H9 (cell line): ENCODE measurements at places on chromosomes 7 and 10.

DNA sequence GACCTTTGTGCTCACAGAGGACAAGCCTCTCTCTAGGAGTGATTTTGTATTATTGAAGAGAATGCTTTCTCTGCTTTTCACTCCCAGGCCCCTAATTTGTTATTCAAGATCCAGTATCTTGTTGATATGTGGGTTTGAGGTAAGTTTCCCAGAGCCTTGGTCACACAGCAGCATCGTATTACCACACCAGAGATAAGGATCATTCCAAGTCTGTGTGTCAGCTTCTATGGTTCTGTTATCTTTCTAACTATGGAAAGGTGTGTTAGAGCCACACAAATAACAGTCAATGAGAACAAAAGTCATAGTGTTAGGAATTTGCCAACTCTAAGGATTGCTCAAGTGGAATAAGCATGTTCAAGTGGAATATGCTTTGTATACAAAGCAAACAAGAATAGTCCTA, 1208.3 kb downstream of the GATA3 start:
- DNase-seq: no peak

DNA sequence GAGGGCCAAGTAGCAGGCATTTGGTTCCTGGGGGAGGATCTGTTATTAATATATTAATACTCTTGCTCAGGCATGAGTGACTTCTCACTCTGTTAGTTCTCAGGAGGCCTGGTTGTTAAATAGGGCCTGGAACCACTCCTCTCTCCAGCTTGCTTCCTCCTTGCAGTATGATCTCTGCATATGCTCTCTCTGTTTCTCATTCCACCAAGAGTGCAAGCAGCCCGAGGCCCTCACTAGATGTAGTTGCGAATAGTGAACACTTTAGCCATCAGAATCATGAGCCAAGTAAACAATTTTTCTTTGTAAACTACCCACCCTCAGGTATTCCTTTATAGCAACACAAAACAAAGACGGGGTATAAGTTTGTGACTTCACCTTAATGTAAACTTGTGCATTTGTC, 784.3 kb downstream of the DNAJB9 start:
- no peak for DNase-seq

- no peak for DNase-seq
Measured at GRCh38 chr7:143288836-143289235, 685 bp downstream of the CASP2 start.

DNA sequence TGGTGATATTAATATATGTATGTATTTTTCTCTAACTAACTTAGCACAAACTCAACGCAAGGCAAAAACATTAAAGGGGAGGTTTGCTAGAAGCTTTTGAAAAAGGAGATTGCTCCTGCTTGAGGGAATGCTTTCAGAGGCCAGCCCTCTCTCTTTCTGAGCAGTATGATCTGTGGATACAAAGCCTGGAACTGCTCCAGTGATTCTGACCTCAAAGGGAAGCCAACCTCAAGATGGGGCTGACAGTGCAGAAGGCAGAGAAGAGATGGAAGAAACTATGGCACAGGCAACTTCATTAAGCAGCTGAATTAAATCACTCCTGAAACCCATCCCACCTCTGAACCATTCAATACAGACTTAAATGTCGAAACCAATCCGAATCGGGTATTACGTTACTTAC, 102.4 kb downstream of the USP6NL start:
- no peak for DNase-seq

- no peak for DNase-seq
Measured at GRCh38 chr7:77765481-77765880, 32.8 kb downstream of the TMEM60 start.

GRCh38 chr7:4714767-4715409, 32.8 kb downstream of the FOXK1 start:
- DNase-seq: no peak

GRCh38 chr7:113281223-113281622, 162.9 kb upstream of the SMIM30 start:
- DNase-seq: no peak

DNA sequence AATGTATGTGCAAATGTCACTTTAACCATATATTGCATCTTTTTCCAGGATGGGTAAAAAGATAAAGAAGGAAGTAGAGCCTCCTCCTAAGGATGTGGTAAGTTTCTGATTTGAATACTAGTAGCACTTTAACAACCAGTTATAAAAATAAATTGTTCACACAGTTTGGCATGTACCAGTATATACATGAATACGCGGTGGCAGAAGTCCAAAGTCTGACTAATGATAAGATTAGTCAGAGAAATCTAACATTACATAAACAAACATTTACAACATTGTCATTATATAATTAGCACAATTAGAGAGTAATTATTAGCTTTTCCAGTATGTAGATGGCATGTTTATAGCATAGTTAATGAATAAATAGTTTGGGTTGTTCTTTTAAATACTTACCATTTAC, 4.1 kb downstream of the ARMC3 start:
- no peak for DNase-seq

- DNase-seq: no peak
Measured at GRCh38 chr10:33833566-33833965, 499.1 kb upstream of the NRP1 start.

- DNase-seq: no peak
Measured at GRCh38 chr10:120400601-120401000, 56.4 kb upstream of the PLPP4 start.

- DNase-seq: no peak
Measured at GRCh38 chr10:34145715-34146114, 669.4 kb downstream of the PARD3 start.

DNA sequence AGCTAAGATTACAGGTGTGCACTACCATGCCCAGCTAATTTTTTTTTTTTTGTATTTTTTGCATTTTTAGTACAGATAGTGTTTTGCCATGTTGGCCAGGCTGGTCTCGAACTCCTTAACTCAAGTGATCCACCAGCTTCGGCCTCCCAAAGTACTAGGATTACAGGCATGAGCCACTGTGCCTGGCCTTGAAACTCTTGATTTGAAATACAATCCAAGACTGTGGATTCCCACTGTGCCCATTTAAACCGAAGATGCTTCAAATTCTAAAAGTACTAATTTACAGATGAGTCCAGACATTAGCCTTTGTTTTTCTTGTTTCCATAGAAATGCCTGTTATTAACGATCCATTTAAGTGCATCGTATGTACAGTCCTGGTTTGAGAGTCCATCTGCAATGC, 130.9 kb downstream of the CACNA2D1 start:
- peak; percentile 37 for DNase-seq

GRCh38 chr10:48667960-48668590, 16.6 kb upstream of the WDFY4 start:
- no peak for DNase-seq

DNA sequence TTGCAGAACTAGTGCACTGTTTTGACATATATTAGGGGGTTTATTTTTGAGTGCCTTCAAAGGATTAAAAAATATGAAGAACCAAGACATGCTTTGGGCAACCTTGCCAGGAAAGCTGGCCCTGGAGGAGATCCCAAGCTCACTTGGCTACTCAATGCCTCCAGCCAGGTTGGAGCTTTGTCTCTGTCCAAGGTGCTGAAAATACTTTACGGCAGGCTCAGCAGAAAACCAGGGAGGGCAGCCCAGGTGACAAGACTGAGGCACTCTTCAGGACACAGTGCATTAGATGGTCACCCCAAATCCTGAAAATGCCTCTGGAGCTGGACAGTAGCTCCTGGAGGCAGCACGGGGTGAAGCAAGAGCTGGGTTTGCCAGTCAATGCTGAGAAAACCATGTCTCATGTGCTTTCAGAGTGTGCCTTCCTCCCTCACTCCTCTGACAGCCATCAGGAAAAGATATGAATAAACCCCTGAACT, 5.8 kb upstream of the KCNH2 start:
- peak; percentile 71 for DNase-seq

DNA sequence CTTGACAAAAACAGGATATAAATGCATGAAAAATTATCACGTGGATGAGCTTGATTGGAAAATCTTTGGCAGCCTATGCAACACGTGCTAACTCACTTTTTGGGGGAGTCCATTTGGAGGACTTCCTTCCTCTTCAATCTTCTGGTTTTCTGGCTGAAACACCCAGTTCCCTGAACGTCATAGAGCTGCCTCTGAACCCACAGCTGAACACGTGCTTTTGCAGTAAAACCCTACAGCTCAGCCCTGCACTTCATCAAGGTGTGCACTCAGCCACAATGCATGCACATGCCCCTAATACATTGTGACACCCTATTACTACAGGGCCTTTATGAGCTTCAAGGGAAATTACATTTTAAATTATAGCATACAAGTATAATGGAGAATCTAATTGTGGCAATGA, 808.7 kb upstream of the AUTS2 start:
- DNase-seq: no peak

DNA sequence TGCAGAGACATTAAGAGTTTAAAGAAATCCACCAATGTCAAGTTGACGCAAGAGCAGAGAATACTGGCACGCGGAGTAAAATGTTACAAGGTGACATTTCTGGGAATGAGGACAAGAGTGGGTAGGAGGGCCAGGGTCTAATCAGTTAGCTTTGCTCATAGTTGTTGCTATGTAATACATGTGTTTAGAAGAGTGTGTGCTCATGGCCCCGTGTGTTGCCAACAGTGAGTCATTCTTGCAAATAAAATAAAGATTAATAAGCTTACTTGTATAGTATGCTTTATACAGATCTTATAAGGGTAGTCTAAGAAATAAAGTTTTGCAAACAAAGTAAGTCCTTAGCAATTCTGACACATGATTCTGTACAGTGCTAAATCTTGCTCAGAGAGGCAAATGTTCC, 64.5 kb downstream of the DNMBP start:
- no peak for DNase-seq

DNA sequence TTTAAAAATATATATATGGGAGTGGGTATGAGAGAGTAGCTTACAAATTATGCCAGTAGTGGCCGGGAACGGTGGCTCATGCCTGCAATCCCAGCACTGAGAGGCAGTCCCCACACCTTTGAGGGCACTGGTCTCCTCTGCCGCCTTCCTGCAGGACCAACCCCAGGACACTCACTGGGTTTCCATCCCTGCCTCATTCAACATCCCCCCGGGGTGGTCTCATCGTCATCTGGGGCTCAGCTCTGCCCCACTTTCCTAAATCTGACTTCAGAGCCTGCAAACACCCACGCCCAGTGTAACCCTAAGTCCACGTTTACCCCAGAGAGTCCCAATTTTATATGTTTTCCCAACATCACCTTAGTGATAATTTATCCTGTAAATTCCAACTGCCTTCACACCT, 96.5 kb downstream of the DIP2C start:
- DNase-seq: no peak

DNA sequence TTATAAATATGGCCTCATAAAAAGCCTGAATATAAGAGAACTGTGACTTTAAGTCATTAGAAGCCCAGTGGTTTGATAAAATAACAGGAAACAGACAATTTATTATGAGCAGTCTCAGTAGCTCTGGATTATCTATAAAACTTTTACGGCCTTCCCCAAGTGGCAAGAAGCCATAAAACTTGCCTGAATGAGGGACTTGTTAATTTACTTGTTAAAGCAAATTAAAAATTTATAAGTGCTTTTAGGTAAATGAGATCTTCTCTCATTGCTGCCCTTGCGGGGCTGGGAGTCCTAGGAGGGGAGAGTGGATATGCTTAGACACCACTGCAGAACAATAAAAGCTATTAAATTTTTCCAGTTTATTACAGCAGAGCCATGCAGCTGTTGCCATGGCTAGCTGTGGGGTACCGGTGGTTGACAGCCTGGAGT, 499.9 kb downstream of the AUTS2 start:
- no peak for DNase-seq

DNA sequence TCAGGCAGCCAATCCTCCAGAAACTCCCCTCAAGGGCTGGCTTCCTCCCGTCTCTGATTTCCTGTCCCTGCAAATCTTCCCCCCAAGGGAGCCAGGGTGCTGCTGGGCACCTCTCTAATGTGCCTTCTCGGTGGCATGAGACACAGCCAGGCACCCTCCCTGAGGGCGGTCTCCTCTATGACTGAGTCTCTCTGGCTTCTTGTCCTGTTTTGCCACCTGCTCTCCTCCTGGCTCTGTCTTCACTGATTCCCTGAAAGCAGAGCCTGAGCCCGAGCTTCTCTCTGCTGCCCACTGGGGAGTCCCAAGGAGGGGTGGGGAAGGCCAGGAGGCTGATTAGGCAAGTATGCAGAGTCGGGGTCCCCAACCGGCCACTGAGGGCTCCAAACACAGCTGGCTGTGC, 60.4 kb upstream of the INSIG1 start:
- no peak for DNase-seq

GRCh38 chr7:139332697-139333359, 8.3 kb upstream of the FMC1 start:
- no peak for DNase-seq

DNA sequence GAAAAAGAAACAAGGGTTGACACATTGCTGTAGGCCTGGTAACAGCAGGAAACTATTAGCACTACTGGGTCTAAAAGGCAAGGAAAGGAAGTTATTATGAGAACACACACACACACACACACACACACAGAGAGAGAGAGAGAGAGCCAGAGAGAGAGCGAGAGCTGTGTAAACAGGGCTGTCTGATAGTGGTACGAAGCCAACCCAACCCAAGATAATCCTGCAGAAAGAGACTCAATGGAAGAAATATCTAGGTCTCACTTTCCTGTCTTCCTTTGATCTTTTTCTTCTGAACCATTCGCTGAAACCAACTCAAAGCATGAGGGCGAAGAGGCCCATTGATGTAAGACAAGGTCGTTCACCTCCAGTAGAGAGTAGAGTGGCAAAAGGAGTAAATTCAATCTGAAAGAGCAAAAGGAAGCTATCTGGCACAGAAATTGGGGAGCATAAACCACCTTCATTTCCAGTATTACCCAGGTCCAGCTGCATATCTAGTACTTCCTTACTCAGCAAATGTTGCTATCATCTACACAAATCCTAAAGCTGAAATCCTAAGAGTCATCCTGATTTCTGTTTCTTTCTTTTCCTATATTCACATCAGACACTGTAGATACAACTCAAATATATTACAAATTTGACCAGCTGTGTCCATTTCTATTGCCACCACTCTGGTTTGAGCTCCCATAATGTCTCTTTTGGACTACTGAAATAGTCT, 110.2 kb downstream of the TMEM26 start:
- no peak for DNase-seq

DNA sequence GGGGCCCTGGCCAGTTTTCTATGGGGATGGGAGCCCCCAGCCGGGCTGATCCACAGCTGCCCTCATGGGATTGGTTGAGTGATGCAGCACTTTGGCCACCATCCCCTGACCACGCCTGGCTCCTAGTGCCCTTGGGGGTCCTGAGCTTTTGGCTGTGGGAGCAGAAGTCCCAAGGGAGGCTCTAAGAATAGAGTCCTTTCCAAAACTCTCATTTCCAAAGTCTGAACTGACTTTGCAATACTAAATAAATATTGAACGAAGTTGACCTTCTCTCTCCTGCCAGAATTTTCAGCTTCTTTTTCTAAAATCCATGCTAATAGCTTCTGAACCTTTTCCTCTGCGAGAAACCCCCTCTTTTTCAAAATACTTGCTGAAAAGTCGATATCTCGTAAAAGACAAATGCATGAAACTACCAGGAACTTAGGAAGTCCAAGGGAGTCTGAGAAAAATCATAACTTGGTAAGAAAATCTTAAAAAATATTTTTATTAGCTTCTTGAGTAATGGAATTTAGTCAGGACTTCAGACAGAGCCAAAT, 62.7 kb upstream of the IGFBP3 start:
- DNase-seq: no peak

DNA sequence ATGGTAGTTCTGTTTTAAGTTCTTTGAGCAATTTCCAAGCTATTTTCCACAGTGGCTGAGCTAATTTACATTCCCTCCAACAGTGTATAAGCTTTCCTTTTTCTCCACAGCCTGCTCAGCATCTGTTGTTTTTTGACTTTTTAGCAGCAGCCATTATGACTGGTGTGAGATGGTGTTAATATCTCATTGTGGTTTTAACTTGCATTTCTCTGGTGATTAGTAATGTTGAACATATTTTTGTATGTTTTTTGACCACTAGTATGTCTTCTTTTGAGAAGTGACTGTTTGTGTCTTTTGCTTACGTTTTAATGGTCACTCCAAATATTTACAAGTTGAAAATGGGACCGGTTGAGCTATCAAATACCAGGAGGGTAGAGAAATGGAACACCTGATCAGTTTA, 20.4 kb downstream of the GNG11 start:
- DNase-seq: no peak
